ENCODE measurements at places on chromosomes 6 and 20. TPM values are rescaled to one million over a fixed set of nuclear protein-coding genes. Genes with fewer than 3 reads are reported as not detected.

Gene PSORS1C1
- total RNA-seq = 0.12 TPM

Gene TCP11
- not detected for total RNA-seq

Gene TFAP2C
- total RNA-seq = 0.16 TPM

Gene TINAG
- not detected for total RNA-seq

Gene PM20D2
- 25.5 TPM for total RNA-seq

Gene LY6G5B
- total RNA-seq = 9.3 TPM

Gene FAM83C
- total RNA-seq = not detected

Gene ELOVL4
- total RNA-seq = 2.3 TPM

Gene THEMIS
- total RNA-seq = 0.94 TPM

Gene GSTA3
- not detected for total RNA-seq

Gene OR2H2
- total RNA-seq = not detected

Gene C6orf118
- not detected for total RNA-seq

Gene CLVS2
- total RNA-seq = not detected

Gene PRSS16
- total RNA-seq = 2.3 TPM

Gene BCAS1
- total RNA-seq = 0.35 TPM

Gene MTFR2
- not detected for total RNA-seq

Gene TRIM15
- not detected for total RNA-seq

Gene ARFGEF3
- 4.2 TPM for total RNA-seq

Gene BIRC7
- not detected for total RNA-seq

Gene TMC2
- total RNA-seq = not detected

Gene NEURL2
- 23.8 TPM for total RNA-seq

Gene AVP
- total RNA-seq = not detected

Gene CD83
- total RNA-seq = 2.4 TPM

Gene MEP1A
- total RNA-seq = not detected

Gene TRIM10
- not detected for total RNA-seq

Gene FOXA2
- not detected for total RNA-seq

Gene HRH3
- not detected for total RNA-seq

Gene RIPOR3
- 8.2 TPM for total RNA-seq

Gene KHDC1L
- total RNA-seq = not detected

Gene SIRPD
- not detected for total RNA-seq

Gene ADAM33
- 105 TPM for total RNA-seq
